ENCODE measurements at places on chromosomes 16 and 17. TPM values are rescaled to one million over a fixed set of nuclear protein-coding genes. Genes with fewer than 3 reads are reported as not detected.

DNA sequence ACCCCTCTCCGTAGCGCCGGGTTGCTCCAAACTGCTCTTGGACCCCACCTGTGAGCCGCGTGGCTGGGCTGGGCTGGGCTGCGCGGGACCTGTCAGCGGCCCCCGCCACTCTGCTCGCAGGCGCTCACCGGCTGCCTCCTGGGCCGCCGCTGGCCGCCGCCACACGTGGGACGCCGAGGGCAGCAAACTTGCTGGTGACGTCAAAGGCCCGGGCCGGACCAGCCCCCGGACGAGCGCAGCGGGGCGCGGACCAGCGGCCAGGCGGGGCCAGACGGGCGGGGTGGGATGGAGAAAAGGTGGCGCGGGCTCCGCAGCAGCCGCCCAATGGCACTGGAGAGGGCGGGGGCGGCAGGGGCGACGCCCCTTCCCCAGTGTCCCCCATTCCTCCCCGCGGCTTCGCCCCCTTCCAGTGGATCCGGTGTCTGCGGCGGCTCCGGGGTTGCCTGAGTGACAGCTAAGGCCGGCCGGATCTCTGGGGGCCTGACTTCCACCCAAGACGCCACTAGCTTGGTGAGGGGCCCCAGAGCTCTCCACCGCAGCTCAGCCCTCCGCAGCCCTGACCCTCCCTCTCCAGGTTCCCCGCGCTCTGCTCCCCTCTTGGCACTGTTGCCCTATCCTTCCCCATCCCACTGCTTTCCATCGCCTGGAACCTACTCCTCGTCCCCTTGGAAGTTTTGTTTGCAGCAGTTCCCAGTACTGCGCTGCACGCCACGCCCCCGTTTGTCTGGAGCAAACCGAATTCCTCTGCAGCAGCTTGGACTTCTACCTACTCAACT, at the start of gene HS3ST3A1:
Gene HS3ST3A1 (minus strand): TSS at position 154 of the 776 bp plus-strand sequence. CDS start 800 bp downstream, outside the sequence.
- DNase-seq, result peak; percentile 55

GRCh38 chr17:63578027-63578768, 22.5 kb upstream of the TACO1 start:
- DNase-seq, result no peak

DNA sequence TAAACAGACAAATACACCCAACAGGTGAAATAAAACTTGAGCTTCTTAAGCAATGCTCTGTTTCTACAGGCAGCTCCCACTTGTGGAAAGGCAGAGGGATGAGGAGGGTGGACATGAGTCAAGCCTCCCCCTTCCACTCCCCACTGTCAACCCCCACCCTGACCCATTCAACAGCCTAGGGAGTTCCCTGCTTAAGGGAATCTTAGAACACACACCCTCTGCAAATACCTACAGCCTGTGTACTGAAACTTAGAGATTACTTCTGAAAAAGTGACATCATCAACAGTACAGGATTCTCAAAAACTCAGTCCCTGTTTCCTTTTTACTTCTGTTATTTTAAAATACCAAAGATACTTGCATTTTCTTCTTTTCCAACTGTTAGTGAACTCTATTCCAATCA, 345.4 kb downstream of the SOX9 start:
- no peak for DNase-seq

- DNase-seq, result no peak
These were observed 23.5 kb downstream of the NFE2L1 start for GRCh38 chr17:48071654-48072053.

Gene CD300H
- not detected for total RNA-seq

Gene ZNF646
- 9.9 TPM for total RNA-seq

Data from Right ventricle myocardium inferior (tissue), 1 donor.